Mucosa of gallbladder (tissue), 1 donor: ENCODE measurements at places on chromosomes 7 and 10. TPM values are rescaled to one million over a fixed set of nuclear protein-coding genes. Genes with fewer than 3 reads are reported as not detected.

GRCh38 chr7:159136013-159136412, 8.7 kb downstream of the VIPR2 start:
- no peak for DNase-seq

Gene FEZF1
- total RNA-seq: 0.09 TPM

GRCh38 chr10:101322266-101323108, 31.5 kb upstream of the BTRC start:
- no peak for DNase-seq

Gene SFRP4
- 0.43 TPM for total RNA-seq

DNA sequence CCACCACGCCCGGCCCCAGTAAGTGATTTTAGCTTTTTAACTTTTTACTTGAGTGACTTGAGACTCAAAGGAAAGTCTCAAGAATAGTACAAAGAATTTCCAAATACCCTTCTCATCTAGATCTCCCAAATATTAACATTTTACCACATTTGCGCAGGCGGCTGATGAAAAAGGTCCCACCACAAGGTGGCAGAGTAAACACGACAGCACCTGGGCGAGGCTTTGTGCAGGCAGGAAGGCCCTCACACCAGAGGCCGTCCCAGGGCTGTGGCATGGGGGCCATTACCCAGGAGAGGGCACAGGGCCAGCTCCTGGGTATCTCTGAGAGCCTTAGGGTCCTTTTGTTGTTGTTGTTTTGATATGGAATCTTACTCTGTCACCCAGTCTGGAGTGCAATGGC, 50.0 kb upstream of the WIPI2 start:
- DNase-seq: no peak

GRCh38 chr10:117763528-117763927, 221.0 kb downstream of the EMX2 start:
- DNase-seq: no peak

DNA sequence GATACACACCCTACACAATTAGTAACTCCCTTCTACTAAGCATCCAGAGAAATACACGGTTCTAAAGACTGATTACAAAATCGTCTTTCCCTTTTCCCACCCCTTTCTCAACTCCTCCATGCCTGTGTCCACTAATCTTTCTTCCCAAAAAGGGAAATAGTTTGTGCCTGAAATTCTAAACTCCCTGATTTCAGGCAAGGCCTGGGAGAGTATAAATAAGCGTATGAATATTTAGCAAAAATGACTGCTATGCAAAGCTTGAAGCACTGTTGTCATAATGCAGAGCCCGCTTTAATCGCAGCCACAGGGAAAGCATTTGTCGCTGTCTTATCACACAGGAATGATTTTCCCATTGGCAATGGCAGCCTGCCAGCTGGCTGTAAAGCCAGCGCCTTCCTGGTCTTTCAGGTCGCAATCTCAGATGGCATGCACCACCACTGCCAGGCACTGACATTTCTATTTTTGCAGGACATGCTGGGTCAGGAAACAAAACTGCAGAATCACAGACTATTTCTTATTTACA, 142.9 kb upstream of the PCGF5 start:
- peak; percentile 83 for DNase-seq

Gene CFAP70
- 3.6 TPM for total RNA-seq

Gene CNNM1
- total RNA-seq: 1.4 TPM

Gene HOXA3
- 1.8 TPM for total RNA-seq

Gene FKBP6
- not detected for total RNA-seq

Gene KIAA1217
- total RNA-seq: 44.0 TPM

DNA sequence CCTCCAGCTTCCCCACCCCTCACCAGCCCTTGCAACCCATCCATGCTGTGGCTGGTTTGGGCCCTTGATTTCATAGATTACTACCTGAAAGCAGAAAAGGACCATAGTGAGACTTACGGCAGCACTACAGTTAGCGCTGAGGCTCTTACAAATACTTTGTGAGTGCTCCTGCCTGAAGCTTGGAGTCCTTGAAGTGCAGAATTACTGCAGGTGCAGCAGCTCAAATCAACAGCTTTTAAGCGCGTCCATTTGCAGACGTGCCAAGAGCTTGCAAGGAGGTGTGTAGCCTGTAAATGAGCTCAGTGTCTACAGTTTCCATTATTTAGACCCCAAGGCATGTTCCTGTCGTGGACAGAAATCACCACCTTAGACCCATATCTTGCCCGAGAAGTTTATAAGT, 103.0 kb downstream of the CELF2 start:
- DNase-seq: no peak

DNA sequence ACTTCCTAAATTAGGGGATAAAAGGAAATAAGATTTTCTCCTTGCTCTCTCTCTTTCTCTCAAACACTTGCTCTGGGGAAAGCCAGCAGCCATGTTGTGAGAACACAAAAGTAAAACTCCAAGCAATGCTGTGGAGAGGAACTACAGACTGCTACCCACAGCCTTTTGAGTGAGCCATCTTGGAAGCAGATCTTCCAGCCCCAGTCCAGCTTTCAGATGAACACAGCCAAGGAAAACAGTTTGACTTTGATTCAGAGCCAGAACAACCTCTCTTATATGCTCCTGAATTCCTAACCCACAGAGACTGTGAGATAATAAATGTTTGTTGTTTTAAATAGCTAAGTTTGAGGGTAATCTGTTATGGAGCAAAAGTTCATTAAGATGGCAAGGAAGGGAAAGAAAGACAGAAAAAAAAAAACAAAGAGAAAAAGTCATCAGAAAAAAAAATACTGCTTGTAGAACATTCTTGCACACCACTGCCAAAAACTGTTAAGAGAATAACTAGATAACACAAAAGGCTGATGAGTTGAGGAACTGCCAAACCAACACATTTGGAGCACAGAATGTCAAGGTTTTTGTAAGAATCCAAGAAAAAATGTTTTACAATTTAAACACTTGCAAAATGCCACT, 20.9 kb upstream of the PRKAR2B start:
- no peak for DNase-seq

DNA sequence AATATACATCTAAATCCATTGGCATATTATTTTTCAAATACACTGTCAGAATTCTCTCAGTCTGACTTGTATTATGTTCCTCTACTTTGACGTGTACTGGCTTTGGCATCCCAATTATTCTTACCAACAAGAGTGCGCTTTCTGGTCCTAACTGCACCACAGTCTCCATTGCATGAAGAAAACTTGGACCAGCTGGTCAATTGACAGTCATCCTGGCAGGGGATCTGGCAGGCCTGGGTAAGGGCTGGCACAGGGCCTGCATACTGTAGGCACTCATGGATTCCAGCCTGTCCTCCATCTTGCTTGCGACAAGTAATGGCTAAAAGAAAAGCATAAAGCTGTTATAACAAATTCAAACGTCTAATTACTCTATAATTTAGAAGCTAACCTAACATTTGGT, 384.9 kb downstream of the THSD7A start:
- no peak for DNase-seq

- DNase-seq: no peak
Observed at GRCh38 chr10:77420947-77421523, 216.6 kb downstream of the KCNMA1 start.

DNA sequence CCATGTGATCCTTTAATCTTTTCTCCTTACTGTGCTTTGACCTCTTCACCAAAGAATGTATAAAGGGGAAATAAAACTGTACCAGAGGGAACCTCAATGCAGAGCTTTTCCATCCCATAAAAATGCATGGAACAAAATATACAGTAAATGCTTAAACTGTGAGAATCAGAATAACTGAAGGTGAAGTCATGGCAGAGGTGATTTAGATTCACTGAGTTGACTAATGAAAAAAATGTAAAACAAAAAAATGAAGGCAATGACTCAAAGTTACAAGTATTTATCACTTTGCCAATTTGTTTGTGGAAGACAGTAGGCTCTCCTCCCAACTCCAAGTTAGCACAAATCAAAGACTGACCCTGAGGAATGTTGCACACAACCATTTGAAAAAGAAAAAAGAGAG, 1331.6 kb upstream of the SORCS1 start:
- DNase-seq: no peak

Gene GPER1
- total RNA-seq: 4.7 TPM

DNA sequence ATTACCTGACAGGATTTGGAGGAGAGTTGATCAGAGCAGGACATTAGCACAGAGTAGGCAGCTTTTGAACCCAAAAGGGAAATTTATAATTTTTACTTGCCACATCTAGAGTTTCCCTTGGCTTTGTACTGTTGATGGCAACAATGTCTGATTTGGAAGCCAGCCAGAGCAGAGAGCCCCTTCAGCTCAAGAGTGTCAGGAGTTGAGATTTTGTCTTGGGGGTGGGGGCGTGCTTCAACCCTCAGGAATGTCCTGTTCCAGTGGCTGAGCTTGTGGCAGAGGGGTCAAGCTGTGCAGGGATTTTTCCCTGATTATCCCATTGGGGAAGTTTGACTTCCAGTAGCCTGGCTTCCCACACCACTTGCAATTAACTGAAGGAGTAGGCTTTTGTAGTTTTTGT, 27.0 kb downstream of the SP4 start:
- no peak for DNase-seq

DNA sequence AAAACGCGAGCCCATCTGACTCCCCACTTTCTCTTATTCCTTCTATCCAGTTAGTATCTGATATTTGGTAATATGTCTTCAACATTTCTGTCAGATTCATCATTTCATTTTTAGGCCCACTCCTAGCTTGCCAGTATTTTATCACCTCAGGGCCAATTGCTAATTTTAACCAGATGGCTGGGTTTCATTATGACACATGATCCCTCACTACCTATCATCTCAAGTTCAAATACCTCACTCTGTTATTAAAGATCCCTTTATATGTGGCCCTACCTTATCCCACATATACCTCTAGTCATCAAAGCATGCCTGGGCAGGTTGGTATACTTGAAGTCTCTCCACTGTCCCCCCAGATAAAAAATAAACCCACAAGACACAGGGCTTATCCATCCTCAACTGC, 104.9 kb downstream of the RNLS start:
- no peak for DNase-seq

Gene C10orf90
- total RNA-seq: 0.20 TPM

- no peak for DNase-seq
Observed at GRCh38 chr7:36600869-36601530, 123.3 kb downstream of the AOAH start.

Gene NRF1
- 16.4 TPM for total RNA-seq

Gene DRGX
- total RNA-seq: not detected

Gene EMX2
- 2.9 TPM for total RNA-seq

DNA sequence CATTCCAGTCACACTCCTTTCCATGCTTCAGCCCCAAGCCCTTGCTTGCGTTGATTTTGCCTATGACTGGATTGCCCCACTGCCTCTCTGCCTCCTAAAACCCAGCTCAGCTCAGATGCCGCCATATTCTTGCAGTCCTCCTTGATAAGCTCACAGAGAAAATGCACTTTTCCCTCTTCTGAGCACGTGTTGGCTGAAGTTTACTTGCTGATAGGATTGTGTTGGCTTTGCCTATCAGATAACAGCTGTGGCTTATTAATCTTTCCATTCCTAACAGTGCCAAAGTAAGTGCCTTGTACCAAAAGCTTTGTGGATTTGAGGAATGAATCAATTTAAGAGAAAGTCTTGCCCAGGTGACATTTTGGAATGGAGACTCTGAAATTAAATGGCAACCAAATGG, 249.2 kb downstream of the PHTF2 start:
- DNase-seq: no peak

Gene SLC13A1
- 132 TPM for total RNA-seq

Gene SP8
- not detected for total RNA-seq

Gene HKDC1
- 41.2 TPM for total RNA-seq

- DNase-seq: no peak
Observed at GRCh38 chr10:110431659-110432058, 66.0 kb upstream of the DUSP5 start.

Gene SUN3
- not detected for total RNA-seq

GRCh38 chr7:82672078-82672477, 228.5 kb upstream of the CACNA2D1 start:
- no peak for DNase-seq

- DNase-seq: no peak
Observed at GRCh38 chr7:88169717-88170320, 50.0 kb downstream of the SRI start.

Gene HOXA5
- total RNA-seq: 0.81 TPM

Gene LLCFC1
- not detected for total RNA-seq

Gene SPDYE9
- total RNA-seq: not detected

DNA sequence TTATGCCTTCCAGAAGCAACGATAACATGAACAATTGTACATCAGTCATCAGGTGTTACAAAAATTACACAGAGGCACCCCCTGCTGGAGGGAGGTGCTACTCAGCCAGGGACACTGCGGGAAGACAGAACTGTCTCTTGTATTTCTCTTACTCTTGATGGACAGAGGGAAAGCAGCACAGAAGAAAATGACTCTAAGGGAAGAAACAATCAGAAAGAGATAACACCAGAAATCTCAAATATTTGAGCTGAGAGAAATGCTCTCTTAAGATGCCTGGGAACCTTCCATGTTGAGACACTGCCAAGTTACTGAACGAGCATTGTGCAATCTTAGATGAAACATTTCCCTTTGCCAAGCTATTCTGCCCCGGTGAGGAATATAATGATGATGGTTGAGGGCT, 227.6 kb upstream of the NPSR1 start:
- DNase-seq: peak; percentile 18

GRCh38 chr10:99450156-99450555, 19.7 kb upstream of the GOT1 start:
- DNase-seq: no peak

Gene CCDC3
- total RNA-seq: 304 TPM
